B cell (primary cell): ENCODE measurements at places on chromosomes 13 and 19.

DNA sequence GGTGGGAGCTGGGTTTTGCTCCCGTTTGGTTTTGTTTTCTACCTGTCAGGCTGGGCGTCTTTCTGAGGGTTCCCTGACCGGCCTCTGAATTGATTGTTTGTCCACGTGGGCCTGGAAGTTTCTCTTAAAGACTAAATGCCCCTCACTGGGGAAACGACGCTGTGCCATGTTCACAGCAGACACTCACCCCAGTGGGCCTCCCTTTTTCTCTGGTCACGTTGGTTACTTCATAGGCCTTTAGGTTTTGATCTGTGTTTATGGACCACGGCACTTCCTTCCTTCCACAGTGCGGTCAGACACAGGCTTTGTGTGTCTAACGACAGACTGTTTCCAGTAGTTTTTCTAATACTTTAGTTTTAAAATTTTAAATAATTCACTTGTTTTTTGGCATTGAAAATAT lies 20.1 kb upstream of the NDUFS7 start:
- DNase-seq: peak; percentile 42

- peak; percentile 72 for DNase-seq
Measured at GRCh38 chr19:39843919-39844793, 2.0 kb downstream of the FBL start.

DNA sequence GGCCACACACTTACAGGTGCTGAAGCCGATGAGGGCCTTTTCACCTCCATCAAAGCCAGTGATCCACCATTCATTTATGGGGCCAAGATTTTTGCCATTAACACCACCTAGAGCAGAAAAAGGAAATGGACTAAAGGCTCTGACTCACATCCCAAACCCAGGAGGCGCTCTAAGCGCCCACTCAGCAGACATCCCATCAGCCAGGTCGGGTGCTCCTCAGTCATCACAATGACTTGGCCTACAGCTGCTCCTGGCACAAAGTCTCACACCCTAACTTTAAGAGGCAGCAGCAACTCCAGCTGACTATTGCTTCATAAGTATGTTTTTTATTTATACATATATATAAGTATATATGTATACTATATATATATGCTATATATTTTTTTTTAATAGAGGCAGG lies 36.1 kb upstream of the EIF3G start:
- DNase-seq: no peak

DNA sequence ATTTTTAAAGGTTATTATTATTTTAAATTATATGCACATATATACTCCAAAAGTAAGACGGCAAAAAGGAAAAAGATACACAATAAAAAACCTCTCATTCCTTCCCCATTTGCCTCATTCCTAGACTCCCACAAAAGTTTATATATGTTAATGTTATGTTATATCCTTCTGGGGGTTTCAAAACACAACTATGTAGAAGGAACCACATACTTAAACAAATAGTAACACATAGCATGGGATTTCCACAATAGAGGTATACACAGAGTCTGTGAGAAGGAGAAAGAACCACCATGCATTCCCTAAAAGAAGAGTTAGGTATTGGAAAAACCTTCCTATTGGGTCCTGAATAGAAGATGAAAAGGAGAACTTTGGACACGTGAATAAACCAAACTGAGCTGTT lies 9.1 kb downstream of the PDS5B start:
- DNase-seq: no peak

DNA sequence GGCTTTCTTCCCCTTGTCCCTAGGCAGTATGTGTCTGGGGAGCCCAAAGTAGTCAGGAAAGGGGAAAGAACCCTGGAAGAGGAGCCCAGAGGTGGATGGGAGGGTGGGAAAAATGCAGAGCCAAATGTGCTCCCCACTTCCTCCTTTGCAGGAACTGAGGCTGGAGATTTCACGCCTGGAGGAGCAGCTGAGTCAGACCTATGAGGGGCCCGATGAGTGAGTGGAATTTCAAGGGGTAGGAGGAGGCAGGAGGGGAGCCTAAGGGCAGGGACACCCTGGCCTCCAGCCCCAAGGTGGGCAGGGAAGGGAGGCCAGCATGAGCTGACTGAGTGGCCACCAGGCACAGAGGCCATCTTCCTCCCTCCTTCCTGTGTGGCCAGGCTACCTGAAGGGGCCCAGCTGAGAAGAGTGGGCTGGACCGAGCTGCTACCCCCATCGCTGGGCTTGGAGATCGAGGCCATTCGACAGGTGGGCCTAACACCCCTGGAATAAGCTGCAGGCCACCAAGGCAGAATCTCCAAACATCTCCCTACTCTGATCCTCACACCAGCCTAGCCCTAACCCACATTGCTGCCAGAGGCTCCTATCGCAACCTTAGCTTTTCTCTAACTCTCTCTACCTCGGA lies 14.3 kb downstream of the PTH2 start:
- no peak for DNase-seq

DNA sequence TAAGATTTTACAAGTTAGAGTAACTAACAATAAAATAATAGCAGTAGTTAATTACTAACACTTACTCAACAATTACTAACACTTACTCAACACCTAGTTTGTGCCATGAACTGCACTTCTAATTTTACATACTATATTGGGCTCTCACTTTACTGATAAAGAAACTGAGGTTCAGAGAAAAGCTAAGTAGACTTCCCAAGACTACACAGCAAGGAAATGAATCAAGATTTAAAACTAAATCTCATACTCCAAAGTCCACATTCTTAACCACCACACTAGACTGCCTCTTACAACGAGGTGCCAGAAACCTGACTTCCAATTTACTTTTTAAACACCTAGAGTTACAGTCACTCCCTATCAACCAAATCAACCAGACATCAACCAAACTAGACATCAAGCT lies 25.1 kb downstream of the RBM26 start:
- DNase-seq: no peak

DNA sequence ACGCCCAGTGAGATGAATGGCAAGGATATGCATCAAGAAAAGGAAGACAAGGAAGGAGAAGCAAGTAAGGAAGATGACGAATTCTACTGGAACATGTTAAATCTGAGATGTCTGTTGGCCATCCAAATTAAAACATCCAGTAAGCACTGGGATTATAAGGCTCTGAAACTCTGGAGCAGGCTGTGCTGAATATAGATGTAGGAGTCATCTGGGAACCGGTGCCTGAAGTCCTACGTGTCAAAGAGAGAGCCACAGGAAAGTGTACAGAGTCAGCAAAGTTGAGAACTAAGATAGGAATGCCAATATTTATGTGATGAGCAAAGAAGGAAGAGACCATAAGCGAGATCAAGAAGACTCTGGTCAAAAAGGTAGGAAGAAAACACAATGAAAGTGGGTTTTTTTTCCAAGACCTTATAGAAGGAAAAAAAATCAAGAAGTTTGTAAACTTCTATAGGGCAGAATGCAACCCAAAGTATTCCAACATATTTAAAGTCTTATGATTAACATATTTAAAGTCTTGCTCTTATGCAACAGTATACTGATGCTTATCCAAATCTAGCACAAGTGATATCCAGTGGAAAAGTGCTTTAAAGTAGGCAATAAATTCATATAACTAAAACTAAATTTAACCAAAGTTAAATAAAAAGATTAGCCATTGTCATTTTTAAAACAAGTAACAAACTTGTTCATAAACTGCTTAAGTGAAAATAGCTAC lies 51.2 kb upstream of the EEF1AKMT1 start:
- no peak for DNase-seq

DNA sequence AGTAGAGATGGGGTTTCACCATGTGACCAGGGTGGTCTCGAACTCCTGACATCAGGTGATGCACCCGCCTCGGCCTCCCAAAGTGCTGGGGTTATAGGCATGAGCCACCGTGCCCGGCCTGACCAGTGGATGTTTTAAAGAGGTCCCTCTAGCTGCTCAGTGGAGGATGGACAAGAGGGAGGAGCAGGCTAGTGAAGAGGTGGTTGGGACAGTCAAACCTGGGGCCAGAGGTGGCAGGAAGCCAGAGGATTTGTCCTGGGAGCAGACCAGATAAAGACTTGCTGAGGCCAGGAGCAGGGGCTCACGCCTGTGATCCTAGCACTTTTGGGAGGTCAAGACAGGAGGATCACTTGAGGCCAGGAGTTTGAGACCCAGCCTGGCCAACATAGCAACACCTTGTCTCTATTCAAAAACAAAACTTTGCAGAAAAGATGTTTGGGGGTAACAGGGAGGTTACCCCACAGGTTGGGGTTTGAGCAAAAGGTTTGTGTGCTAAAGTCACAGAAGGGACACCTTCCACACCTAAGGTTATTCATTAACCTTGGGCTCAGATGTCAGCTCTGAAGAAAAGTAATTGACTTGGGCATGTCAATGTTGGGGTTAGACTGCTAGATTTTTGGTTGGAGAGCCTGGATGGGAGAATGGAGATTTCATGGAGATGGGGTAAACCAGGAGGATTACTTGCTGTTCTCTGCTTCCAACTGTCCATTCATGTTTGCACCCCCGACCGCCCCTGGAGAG lies 9.0 kb downstream of the BCAM start:
- DNase-seq: no peak

DNA sequence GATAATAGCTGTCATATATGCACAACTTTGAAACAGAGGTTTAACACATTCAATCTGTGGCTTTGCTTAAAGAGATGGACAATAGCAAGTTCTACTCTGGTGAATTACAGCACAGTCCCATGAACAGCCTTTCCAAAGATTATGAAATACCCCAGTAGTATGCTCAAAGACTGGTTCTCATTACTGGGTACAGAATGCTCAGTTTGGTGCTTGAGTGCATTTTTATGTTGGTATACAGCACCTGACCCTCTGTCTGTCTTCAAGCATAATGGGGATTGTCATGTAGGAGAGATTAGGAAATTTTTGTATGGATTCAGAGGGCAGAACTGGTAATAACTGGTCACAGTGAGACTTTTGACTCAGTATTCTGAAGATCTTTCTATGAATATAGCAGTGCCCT lies 7.6 kb downstream of the LMO7 start:
- DNase-seq: no peak

GRCh38 chr19:33279430-33280350 lies 22.6 kb downstream of the CEBPA start:
- DNase-seq: no peak

DNA sequence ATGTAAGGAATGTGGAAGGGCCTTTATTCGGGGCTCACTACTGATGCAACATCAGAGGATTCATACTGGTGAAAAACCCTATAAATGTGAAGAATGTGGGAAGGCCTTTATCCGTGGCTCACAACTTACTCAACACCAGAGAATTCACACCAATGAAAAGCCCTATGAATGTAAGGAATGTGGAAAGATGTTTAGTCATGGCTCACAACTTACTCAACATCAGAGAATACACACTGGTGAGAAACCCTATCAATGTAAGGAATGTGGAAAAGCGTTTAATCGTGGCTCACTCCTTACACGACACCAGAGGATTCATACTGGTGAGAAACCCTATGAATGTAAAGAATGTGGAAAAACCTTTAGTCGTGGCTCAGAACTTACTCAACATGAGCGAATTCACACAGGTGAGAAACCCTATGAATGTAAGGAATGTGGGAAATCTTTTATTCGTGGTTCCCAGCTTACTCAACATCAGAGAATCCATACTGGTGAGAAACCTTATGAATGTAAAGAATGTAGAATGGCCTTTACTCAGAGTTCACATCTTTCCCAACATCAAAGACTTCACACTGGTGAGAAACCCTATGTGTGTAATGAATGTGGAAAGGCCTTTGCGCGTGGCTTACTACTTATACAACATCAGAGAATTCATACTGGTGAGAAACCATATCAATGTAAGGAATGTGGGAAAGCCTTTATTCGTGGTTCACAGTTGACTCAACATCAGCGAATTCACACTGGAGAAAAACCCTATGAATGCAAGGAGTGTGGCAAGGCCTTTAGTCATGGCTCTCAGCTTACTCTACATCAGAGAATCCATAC lies 44.3 kb downstream of the ZNF585A start:
- no peak for DNase-seq

- no peak for DNase-seq
Measured at GRCh38 chr13:101698400-101698799, 245.9 kb downstream of the ITGBL1 start.

- peak; percentile 60 for DNase-seq
Measured at GRCh38 chr19:51407511-51408131, 9.8 kb downstream of the SIGLEC10 start.
